ENCODE measurements at places on chromosomes 12 and 14.

DNA sequence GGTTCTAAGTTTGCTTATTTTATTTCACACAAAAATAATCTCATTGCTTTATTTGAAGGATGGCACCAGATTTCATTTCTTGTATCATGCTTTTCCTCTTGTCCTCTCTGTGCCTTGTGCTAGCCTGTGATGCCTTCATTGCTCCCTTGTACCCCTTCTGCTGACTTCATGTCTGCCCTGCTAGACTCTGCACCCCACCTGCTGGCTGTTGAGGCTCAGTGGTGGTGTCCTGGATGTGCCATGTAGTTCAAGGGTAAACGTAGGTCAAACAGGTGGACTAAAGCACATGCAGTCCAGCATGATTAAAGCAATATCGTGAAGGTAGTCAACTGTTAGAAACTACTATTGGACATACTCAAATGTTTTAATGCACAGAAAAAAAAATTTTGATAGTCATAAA is 21.6 kb downstream of the MRPS35 start:
- DNase-seq = no peak

- no peak for DNase-seq
Measured at GRCh38 chr14:53354336-53354735, 201.2 kb upstream of the DDHD1 start.

DNA sequence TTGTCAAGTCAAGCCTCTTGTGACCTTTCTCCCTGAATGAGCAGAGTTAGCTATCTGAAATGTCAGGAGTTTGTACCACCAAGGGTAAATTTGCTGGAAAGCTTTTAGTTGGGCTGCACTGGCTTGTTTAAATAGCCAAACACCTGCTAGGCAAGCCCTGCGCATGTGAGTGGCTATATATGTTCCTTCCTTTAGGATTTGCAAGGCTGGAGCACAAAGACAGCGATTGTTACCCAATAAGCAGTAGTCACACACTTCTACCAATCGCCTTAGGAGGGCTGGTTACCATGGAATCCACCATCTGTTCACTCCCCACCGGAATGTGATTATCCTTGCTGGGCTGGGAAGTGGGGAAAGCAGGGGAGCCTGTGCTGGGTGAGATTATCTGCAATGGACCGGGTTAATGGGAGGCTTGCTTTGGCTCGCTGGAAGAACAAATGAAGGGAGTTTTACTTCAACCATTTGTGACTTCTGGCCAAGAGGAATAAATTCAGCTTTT is 102.5 kb downstream of the FGD4 start:
- no peak for DNase-seq

- no peak for DNase-seq
Measured at GRCh38 chr12:27178255-27178654, 65.8 kb upstream of the STK38L start.

DNA sequence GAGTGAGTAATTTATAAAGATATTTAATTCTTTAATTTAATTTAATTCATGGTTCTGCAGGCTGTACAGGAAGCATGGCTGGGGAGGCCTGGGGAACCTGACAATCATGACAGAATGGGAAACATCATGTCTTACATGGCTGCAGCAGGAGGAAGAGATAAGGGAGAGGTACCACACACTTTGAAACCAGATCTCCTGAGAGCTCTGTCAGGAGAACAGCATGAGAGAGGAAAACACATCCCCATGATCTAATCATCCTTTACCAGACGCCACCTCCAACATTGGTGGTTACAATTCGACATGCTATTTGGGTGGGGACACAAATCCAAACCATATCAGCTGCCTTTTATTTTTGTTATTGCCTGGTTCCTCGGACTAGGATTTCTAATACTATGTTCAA is 928.6 kb downstream of the TMEM121 start:
- DNase-seq = no peak

GRCh38 chr12:69676257-69677012 is 22.7 kb downstream of the BEST3 start:
- DNase-seq = no peak

DNA sequence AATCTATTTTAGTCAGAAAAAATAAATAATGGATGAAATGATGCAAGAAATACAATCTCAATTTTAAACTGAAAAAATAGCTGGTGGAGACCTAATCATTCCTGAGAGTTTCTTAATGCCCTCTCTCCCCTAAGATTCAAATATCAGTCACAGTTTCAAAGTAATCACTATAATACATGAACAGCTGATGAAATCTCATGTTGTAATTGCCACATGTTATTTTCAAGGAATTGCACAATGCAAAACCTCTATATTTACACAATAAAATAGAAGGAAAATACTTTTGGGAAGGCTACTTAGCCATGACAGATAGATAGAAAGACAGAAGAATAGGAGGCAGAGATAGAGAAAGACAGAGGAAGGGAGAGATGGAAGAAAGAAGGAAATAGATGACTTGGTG is 18.2 kb downstream of the IFNG-AS1 start:
- peak; percentile 9 for DNase-seq

DNA sequence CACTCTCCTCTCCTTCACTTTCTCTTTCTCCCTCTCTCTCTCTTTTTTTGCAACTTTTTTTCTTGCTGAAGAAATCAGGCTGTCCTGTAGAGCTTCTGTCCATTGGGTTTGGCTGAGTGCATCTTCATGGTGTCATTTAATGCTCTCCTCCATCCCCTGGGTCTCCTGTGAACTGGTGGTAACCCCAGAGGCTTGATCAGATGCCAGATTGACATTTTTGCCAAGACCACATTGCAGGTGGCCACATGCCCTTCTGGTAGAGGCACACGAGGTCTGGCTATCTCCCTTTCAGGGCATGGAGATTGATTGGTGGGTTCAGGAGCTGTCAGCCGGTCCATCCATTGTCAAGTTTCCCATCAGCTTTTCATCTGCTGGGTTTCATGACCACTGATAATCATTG is 188.3 kb upstream of the MYL2 start:
- DNase-seq = no peak

DNA sequence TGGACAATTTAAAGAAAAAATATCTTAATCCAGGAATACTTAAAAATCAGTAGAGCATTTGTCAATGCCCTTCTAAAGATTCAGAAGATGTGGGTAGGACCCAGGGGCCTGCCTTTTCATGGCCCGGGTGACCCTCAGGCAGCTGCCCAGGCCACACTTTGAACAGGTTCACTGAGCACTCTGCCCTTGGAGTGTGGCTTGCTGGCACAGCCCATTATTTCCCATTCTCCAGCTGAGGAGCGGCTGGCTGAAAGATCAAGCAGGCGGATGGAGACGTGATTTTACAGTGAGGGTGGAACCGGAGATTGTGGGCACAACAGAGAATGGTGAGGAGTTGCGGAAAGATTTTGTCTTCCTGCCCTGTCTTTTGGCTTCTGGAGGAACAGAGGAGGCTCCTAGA is 7.1 kb upstream of the PRPH start:
- no peak for DNase-seq

- DNase-seq = no peak
Measured at GRCh38 chr14:85466678-85467077, 63.3 kb upstream of the FLRT2 start.

DNA sequence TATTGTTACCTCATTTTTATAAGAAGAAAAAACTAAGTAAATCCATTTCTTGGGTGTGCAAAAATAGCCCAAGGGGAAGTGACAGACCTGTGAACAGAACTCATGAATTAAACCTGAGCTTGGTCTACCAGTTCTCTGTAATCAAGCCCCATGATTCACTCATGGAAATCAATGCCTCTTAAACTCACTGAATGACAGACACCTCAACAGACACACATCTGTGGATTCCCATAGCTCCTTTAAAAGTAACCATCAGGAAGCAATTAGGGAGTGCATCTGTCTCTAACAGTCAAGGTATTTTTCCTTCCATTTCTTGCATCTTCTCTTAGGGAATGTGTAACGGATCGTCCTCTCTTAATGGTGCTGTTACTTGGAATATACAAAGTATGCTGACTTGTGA is 215.0 kb upstream of the EEA1 start:
- no peak for DNase-seq

DNA sequence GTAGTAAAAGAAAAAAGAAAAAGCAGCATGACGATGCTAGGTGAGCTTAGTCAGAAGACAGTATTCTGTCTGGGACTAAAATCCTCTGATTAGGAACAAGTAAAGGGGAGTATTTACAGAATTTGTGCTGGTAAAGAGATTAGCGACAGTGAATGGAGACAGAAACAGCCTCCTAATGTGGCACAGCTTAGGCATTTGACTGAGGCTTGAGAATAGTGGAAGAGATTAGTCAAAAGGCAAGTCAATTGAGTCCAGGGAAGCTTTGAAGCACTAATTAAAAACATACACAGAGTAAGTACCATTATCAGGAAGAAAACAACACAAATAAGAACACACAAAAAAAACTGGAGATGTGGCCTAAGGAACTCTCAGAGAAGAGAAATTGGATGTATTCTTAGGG is 131.9 kb upstream of the CLEC14A start:
- DNase-seq = no peak

DNA sequence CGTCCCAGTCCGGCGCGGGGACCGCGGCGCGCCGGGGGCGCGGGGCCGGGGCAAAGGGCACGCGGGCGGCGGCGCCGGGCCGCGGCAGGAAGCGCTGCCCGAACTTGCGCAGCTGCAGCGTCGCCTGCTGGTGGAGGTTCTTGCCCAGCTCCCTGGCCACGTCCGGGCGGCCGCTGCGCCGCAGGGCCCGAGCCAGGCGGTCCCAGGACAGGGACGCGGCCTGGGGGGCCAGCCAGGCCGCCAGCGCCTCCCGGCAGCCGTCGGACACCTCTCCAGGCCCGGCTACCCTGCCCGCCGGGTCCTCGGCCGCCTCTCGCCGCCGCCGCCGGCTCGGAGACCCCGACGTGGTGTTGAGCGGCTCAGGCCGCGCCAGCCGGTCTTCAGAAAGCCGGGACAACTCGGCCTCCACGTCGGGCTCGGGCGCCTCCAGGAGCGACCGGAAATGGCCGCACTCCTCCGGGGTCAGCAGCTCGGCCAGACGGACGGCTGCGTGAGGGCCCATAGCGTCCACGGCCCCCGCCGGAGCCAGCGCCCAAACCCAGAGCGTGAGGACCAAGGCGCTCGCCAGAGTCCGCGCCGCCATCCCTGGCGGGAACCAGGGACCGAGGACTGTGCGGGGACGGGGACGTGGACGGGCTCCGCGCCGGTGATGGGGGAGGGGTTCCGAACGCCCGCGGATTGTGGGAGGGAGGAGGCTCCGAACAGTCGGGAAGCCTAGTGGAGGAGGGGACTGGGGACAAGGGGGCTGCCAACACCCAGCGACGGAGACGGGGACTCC is 34.0 kb downstream of the FIGNL2 start:
- peak; percentile 87 for DNase-seq

GRCh38 chr14:99447739-99448138 is 32.9 kb downstream of the SETD3 start:
- no peak for DNase-seq

GRCh38 chr14:76193696-76194095 is 42.0 kb downstream of the GPATCH2L start:
- DNase-seq = no peak

DNA sequence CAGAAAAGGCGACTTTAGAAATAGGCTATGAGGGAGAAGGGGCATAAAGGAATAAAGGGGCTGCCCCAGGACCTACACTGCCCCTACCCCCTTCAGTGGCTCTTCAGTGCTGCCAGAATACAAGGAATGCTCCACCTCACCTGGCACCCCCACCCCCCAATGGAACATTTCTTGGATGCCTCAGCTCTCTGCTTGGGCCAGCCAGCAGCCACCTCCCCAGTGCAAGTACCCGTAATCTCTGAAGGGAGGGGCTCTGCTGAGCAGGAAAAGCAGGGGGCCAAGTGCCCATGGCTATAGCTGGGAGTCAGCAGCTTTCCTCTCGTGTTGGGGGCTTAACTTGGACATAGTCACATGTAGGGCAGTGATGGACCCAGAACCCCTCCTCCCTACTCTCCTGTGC is 33.3 kb downstream of the BAZ2A start:
- no peak for DNase-seq

GRCh38 chr12:108401964-108402363 is 62.9 kb upstream of the CMKLR1 start:
- no peak for DNase-seq

- DNase-seq = no peak
Measured at GRCh38 chr12:57800965-57801364, 17.6 kb downstream of the AVIL start.

DNA sequence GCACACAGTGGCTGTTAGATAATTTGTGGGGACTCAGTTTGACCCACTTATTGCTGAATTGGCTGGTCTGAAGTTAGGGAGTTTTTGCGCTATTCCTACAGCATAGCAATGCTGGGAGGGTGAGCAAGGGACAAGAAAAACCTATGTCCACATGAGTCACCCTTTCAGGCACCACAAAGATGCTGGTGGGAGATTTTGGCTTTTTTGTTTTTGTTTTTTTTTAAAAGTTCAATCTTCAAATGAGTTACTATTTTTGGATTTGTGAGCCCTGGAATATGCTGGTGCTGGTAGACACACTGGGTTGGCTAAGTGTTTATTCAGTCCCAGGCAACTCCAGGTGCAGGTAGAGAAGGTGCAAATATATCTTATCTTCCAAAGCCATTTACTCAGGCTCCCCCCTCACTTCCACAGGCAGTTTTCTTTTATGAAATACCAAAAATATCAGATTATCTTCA is 143.4 kb downstream of the BTG1 start:
- DNase-seq = no peak

DNA sequence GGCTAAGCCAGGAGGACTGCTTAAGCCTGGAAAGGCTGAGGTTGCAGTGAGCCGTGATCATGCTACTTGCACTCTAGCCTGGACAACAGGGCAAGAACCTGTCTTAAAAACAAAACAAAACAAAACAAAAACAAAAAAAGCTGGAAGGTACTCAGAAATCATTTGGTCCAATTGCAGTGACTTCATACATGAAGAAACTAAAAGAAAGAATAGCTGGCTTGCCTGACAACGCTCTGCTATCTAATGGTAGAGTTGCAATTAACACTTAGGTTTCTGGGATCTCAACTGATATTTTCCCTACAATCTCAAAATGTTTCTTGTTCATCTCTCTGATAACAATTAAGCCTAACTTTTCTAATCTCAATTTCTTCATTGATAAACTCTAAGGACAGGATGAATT is 13.7 kb downstream of the EEA1 start:
- no peak for DNase-seq

GRCh38 chr14:68675233-68675577 is 117.7 kb downstream of the ZFP36L1 start:
- no peak for DNase-seq

GRCh38 chr12:46573347-46573658 is 200.7 kb upstream of the SLC38A2 start:
- DNase-seq = no peak

GRCh38 chr12:76623931-76624330 is 64.4 kb upstream of the OSBPL8 start:
- no peak for DNase-seq

- DNase-seq = no peak
Measured at GRCh38 chr12:81758421-81759189, 545 bp downstream of the PPFIA2 start.

DNA sequence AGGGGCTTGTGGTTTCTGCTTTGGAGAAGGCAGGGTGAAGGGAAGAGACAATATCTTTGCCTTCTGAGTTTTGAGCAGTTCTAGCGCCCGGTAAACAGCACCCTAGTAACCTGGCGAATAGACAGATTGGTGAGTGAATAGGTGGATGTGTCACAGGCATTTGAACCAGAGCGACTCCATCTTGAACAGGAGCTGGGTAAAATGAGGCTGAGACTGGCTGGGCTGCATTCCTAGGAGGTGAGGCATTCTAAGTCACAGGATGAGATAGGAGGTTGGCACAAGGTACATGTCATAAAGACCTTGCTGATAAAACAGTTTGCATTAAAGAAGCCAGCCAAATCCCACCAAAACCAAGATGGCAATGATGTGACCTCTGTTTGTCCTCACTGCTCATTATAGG is 643.6 kb upstream of the TMEM132C start:
- DNase-seq = no peak

GRCh38 chr12:80936353-80936641 is 1.4 kb downstream of the LIN7A start:
- DNase-seq = no peak

Measured in suppressor macrophage treated with lipopolysaccharide for 4 hours (primary cell).